Astrocyte (in vitro differentiated cells and primary cell): ENCODE measurements at places on chromosomes 6 and 20. TPM values are rescaled to one million over a fixed set of nuclear protein-coding genes. Genes with fewer than 3 reads are reported as not detected.
A peak's percentile ranks its signal among the peaks of the same experiment; 100 is the strongest.

DNA sequence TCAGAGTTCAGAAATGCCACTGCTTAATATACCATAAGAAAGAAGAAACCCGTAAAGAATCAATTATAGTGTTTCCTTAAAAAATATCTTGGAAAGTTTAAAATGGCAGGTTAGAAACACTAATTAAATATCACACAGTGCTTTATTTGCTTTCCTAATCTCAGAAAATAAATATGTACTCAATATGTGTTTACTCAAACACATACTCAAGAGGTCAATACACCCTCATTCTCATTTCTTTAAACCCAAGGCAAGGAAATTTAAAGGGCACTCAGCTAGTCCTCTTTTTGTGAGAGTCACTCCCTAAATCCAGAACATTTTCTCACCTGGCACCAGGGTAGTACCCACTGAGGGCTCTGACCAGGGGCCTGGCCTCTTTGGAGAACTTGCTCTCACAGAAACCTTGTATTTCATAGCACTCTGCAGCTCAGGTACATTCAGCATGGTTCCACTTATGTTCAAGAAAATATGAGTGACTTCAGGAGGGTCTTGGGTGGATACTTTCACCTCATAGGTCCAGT is 38.2 kb downstream of the ROS1 start:
- H3K4me3 ChIP-seq, result no peak overlapping the region
- DNase-seq, result no peak
- no peaks in the 10 kb centered on the region for H3K4me1 ChIP-seq
- no peaks in the 10 kb centered on the region for H3K36me3 ChIP-seq
- H3K27me3 ChIP-seq, result no peaks in the 10 kb centered on the region
- H3K27ac ChIP-seq, result no peak overlapping the region

DNA sequence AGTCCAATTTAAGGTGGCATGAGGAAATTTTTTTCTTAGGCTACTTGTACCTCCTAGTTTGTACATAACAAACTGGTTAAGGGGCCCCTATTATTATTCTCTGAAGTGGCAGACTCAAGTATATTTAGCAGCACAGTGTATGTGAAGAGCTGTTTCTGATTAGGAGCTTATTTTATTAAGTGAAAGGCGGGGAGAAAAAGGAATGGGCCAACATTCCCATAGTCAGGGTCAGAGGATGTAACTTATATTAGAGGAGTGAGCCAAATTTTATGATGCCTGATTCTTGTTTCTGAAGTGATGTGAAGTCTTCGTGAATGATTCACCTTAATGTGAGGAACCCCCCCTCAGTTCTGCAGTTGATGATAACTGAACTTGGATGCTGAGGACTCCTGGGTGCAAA is 2.8 kb downstream of the HECA start:
- no peaks in the 10 kb centered on the region for H3K4me1 ChIP-seq
- no peaks in the 10 kb centered on the region for H3K36me3 ChIP-seq
- no peak for DNase-seq
- no peaks in the 10 kb centered on the region for H3K27me3 ChIP-seq
- no peak overlapping the region for H3K4me3 ChIP-seq
- no peak overlapping the region for H3K27ac ChIP-seq

The TSBP1 gene
- total RNA-seq, result not detected in 2 replicates

GRCh38 chr6:25217829-25218228 is 61.3 kb upstream of the CARMIL1 start:
- no peak overlapping the region for H3K27ac ChIP-seq
- no peak overlapping the region for H3K4me3 ChIP-seq
- H3K27me3 ChIP-seq, result no peaks in the 10 kb centered on the region
- DNase-seq, result no peak
- H3K36me3 ChIP-seq, result no peaks in the 10 kb centered on the region

GRCh38 chr6:4794140-4794707 is 18.0 kb downstream of the CDYL start:
- peaks cover 5% of the 10 kb centered on the region for H3K4me1 ChIP-seq
- no peaks in the 10 kb centered on the region for H3K27me3 ChIP-seq
- no peak for DNase-seq
- H3K27ac ChIP-seq, result no peak overlapping the region

DNA sequence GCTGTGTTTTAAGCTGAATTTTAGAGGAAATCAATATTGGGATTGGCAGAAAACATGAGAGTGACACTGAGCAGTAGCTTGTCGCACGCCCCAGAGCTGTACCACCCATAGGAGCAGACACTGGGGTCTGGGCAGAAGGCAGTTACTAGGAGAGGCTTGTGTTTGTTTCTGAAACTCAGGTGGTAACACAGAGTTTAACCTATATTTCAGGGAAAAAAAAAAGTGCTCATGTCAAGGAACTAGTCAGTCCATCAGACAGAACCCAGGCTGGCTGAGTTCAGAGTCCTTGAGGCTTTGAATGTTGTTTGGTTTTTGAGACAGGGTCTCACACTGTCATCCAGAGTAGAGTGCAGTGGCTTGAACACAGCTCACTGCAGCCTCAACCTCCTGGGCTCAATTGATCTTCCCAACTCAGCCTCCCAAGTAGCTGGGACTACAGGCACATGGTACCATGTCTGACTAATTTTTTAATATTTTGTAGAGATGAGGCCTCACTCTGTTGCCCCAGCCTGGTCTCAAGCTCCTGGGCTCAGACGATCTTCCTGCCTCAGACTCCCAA is 6.6 kb downstream of the SLC22A1 start:
- no peaks in the 10 kb centered on the region for H3K27me3 ChIP-seq
- H3K4me1 ChIP-seq, result peaks cover 4% of the 10 kb centered on the region
- no peak overlapping the region for H3K27ac ChIP-seq
- no peak for DNase-seq
- H3K36me3 ChIP-seq, result no peaks in the 10 kb centered on the region

GRCh38 chr20:32697608-32698007 is 23.9 kb upstream of the C20orf203 start:
- no peak for DNase-seq
- peaks cover 6% of the 10 kb centered on the region for H3K36me3 ChIP-seq
- H3K27me3 ChIP-seq, result no peaks in the 10 kb centered on the region
- H3K4me3 ChIP-seq, result no peak overlapping the region
- no peaks in the 10 kb centered on the region for H3K4me1 ChIP-seq

DNA sequence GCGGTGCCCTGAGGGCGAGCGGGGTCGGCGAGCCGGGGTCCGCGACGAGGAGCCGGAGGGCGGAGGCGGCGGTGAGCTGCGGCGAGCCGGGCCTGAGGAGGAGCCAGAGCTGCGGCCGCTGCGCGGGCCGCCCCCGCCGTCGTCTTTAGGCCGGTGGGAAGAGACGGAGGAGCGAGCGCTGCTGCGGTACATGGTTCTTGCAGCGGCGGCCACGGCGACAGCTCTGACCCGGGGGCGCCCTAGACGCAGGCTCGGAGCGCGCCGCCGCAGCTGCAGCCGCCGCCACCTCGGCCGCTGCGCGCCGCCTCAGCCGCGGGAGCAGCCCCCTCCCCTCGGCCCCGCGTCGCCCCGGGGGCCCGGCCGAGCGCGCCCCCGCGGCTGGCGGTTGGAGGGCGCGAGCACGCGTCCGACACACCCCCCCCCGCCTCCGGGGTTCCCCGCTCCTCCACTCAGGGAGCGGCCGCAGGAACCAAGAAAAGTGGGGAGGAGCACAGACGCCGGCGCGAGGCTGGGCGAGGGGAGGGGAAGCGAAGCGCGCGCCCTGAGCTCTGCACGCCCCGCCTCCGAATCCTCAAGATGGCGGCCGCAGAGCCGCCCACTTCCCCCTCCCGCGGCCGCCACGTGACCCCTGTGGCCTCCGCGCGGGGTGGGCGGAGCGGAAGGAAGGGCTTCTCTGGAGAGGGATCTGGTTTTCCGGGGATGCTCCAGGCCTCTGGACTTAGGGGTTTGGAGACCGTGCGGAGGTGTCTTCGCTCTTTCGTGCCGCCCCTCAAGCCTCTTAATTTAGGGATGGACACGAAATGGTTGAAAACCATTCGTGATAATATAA is at the start of gene ZNF318:
TSS of gene ZNF318 (minus strand) at position 474 of the 829 bp plus-strand sequence. CDS start at position 192, 282 bp downstream.
- peaks cover 10% of the 10 kb centered on the region for H3K4me1 ChIP-seq
- H3K27me3 ChIP-seq, result no peaks in the 10 kb centered on the region
- peaks cover 3% of the 10 kb centered on the region for H3K36me3 ChIP-seq
- H3K4me3 ChIP-seq, result peak within 1 kb of the TSS; percentile 76
- DNase-seq, result peak; percentile 90
- peak within 1 kb of the TSS; percentile 52 for H3K27ac ChIP-seq

- no peak overlapping the region for H3K4me3 ChIP-seq
- DNase-seq, result no peak
- no peaks in the 10 kb centered on the region for H3K36me3 ChIP-seq
- no peaks in the 10 kb centered on the region for H3K27me3 ChIP-seq
Measured at GRCh38 chr6:80442366-80442765, 335.9 kb downstream of the BCKDHB start.

GRCh38 chr6:107144666-107145065 is 29.4 kb upstream of the BEND3 start:
- H3K27ac ChIP-seq, result no peak overlapping the region
- no peaks in the 10 kb centered on the region for H3K27me3 ChIP-seq
- no peaks in the 10 kb centered on the region for H3K4me1 ChIP-seq
- no peak for DNase-seq
- no peak overlapping the region for H3K4me3 ChIP-seq
- no peaks in the 10 kb centered on the region for H3K36me3 ChIP-seq

- no peaks in the 10 kb centered on the region for H3K4me1 ChIP-seq
- H3K4me3 ChIP-seq, result no peak overlapping the region
- H3K27ac ChIP-seq, result no peak overlapping the region
- DNase-seq, result peak; percentile 17
Measured at GRCh38 chr6:141548966-141549365, 583.8 kb upstream of the GJE1 start.

The RAET1E gene
- total RNA-seq, result not detected in 2 replicates
